ENCODE measurements at places on chromosomes 11 and 22.

GRCh38 chr11:125431481-125431880 lies 64.6 kb downstream of the FEZ1 start:
- no peak for DNase-seq

DNA sequence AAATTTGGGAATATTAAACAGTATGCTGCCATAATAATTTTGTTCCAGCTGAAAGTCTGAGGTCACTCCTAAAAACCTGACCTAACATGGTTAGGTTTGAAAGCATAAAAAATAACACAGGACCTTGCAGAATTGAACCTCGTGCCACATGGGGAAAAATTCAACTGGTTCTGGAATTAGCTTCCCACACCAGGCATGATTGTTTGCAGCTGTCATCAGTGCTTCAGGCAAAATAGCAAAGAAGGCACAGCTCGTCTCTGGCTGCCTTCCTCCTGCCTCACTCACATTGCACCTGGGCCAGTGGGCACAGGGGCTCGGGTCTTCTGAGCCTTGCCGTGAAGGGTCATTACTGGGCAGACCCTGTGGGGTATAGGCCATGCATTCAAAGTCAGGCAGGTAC lies 153.8 kb upstream of the ARHGAP20 start:
- no peak for DNase-seq

- DNase-seq: no peak
These were observed 76.2 kb downstream of the ZBTB16 start for GRCh38 chr11:114135737-114136151.

DNA sequence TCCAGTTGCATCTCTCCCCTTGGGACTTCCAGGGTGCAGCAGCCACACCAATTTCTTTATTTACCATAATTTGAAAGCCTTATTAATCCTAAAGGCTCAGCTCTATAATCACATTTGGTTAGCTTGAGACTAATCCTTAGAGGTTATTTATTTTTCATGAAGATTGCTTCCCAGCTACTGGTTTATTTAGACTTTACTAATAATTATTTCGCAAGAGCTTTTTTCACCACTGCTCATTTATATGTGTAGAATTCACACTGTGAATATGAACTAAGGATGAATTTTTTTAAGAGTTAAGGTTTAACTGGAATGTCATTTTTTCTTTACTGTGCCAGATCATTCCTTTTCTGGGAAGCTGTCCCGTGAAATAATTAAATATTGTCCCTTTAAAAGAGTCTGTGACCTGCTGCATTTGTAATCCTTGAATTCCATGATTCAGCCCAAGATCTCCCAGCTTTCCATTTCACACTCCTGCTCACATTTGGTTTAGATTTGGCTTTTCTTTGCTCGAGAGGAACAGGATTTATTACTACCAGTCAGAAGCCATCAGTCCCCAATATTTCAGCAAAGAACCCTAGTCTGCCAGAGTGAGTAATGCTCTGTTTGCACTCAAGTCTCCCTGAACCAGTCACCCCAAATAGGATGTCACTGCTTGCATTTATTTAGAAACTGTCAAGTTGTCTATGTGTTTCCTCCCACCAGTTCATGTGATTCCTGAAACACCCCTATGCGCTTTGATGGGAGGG lies 4.4 kb upstream of the CD44 start:
- no peak for DNase-seq

DNA sequence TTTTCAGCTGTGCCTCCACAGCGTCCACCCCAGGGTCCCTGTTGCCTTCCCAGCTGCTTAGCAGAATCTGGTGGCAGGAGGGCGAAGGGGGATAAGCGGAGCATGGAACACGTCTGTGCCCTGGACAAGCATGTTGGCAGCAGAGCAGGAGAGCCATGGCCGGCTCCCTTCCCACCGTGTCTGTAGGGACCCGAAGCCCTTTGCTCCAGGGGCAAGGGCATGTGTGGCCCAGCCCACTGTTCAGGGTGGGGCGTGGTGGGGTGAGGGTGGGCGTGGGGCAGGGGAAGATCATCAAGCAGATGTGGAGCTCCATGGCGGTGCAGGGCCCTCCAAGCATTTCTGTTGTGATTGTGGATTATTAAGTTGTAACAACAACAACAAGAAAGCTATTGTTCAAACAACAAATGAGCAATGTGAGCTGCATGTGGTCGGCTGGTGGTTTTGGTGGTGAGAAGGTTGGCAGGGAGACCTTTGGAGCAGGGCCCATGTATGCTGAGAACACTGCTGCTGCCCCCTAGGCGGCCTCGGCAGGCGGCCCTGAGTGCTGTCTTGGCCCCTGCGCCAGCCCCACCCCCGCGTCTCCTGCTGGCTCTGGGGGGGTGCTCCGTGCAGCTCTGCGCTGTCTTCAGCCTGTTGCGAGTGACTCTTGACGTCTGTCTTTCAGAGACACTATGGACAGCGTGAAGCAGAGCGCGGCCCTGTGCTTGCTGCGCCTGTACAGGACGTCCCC lies 50.9 kb downstream of the AP2A2 start:
- no peak for DNase-seq

DNA sequence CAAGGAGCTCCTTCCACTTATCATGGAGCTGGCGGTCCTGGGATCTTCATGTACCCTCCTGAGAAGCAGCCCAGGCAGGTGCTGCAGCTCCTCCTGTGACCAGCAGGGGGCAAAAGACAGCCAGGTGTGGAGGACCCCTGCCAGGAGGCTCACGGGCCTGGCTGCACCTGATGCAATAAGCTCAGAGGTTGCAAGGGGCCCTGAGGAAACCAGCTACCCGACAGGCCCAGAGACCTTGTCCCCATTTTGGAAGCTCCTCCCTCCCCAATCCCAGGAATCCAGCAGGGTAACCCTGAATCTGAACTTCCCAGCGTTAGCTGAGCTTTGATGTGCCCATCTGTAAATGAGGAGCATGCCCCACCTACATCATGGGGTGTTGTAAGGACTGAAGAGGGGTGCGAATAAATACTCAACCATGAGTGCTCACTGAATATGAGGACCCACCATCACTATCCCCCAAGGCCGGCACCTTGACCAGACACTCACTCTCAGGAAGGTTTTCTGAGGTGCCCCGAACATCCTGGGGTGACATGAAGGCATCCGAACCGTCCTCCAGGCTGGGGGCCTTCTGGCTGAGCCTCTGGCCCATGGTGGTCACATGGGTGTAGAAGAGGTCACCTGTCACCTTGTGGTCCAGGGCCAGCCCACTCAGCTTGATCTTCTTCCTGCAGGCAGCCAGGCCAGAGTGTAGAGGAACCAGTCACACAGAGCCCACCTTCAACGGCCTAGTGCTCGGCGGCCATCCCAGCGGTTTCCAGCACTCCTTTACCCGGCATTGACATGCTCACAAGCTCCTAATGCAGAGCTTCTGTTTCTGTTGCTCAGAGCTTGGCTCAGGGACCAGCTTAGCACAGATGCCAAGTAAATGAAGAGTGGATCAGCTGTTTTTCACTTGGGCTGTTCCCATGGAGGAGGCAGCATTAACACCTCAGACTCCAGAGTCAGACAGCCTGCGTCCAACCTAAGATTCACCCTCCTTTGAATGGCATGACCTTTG lies 21.7 kb downstream of the SLC43A1 start:
- DNase-seq: peak; percentile 64

DNA sequence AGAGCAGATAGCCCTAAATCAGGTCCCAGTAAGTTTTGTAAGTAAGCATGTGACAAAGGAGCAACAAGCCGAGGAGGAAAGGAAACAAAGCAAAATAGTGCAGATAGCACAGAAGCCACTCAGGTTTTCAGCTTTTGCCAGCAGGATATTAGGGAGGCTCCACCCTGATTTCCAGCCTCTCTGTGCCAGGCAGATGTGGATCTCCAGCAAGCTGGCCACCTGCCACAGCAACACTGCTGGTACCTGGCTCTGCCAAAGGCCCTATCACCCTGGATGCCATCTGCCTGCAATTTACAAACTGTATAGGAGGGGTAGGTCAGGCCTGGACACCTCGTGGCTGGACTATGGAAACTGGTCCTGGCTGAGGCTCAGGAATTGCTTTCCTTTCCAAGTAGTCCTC lies 12.2 kb upstream of the NNMT start:
- DNase-seq: no peak

DNA sequence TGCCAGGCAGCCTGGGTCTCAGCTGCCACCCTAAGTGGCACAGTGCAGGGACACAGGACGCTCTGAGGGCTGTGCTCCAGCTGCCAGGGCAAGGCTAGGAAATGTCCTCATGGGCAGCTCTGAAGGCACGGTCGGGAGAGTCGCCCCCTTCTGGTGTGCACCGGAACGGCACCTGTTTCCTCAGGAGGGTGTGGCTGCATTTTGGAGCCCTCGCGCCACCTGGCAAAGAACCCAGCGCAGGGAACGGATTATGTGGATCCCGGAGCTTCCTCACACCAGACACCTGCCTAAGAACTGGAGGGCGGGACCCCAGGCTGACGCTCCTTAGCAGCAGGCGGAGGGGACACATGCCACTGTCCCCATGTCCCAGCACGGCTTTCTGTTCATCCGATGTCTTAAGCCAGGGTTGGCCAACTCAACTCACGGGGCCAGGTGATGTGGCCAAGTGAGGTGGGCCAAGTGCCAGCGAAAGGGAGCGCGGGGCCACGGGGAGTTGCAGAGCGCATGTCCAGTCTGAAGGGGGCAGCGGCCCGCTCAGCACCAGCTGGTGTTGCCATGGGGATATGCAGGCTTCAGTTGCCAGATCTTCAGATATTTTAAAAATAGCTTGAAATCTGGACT lies 5.1 kb upstream of the SLC22A8 start:
- no peak for DNase-seq

Measured in activated T-cell treated with anti-CD3 and anti-CD28 coated beads for 1 hour (primary cell).